ENCODE measurements at places on chromosomes 4 and X.

DNA sequence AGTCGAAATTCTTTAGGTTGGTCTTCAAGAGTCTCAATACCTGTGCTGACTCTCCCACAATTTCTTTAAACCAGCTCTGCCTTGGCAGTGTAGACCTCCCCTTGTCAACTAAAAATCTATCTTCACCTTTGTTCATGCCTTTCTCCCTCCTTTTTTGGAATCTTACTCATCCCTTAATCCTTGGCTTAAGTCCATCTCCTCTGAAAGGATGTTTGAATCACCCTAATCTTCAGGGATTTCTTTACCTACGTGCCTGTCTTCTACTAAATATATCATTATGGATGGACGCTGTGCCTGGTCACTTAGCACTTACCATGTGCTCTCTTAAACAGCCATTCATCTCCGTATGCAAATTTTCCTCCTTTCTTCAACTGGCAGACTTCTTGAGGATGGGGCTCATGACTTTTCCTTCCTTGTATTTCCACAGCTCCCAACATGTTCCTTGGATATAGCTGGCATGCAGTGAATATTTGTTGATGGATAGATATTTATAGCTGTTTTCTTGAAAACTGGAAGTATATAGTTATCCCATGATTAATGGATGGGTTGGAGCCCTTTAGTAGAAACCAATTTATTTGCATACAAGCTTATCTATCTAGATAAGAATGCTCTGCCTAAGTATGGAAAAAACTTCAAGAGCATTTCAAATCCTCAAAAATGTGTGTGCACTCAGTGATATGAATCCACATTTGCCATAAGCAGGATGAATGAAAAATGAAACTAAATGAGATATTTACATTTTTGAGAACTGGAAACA lies 166.6 kb downstream of the SPRY1 start:
- DNase-seq, result no peak

- DNase-seq, result no peak
Observed at GRCh38 chrX:151713849-151714248, 2.0 kb upstream of the FATE1 start.

DNA sequence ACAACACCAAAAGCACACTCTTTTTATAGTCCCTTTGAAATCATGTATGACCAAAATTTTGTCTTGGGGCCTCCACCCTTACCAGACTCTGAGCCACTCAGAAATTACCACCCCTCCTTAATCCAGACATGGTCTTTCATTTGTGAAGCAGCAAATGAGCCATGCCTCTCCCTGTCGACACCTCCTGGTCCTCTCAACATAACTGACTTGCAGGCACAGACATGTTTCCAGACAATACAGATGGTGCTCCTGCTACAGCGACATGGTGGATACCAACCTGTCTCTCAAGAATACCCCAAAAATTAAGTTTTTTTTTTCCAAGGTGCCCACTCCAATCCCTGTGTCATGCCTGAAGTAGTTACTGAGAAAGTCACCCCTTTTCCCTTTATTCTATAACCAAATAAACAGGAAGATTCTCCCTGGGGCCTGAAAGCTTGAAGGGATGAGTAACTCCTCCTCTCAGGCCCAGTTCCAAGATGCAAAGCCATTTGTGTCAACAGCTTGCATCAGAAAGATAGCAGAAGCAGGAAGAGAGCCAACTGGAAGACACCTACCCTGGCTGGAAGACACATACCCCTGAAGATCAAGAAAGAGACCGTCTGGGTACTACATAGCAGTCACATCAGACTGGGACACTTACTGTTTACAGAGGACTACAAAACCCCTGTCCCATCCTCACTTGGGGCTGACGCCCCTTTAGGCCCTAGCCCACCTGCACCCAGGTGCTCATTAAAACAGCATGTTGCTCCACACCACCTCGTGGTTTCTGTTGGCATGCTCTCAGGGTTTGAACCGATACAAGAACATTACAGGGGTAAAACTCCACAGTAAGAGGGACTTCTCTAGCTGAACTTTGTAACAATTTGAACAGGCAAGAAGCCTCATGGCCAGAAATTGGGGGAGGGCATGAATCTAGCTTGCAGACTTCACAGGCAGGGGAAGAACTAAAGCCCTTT lies 5.5 kb upstream of the UGT2B17 start:
- no peak for DNase-seq

DNA sequence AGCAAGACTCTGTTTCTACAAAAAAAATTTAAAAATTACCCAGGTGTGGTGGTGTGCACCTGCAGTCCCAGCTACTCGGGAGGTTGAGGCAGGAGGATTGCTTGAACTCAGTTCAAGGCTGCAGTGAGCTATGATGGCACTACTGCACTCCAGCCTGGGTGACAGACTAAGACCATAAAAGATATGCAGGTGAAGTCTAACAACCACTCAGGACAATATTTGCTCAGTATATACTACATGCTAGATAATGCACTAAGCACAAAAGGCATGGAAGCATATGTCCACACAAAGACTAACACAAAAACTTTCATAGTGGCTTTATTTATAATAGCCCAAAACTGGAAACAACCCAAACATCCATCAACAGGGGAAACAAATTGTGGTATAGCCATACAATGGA lies 57.7 kb upstream of the TXK start:
- no peak for DNase-seq

DNA sequence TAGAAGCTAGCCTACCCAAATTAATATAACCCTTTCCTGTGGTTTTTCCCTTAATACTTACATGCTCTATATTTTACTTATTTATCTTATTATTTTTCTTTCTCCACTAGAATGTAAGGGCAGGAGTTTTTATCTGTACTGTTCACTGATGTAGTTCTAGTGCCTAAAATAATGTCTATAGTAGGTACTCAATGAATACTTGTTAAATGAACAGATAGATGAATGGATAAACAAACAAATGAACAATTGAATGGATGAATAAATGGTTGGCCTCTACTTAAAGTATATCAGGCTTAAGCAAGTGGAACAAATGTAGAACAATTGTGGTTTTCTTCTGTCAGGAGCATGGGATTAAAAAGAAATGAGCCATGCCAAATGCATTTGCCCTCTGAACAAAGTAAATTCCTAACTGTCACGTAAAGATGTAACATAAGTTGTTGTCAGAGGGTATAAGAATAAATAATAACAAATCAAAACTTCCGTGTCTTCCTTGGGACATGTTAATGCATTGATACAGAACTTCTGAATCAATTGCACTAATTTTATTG lies 54.1 kb downstream of the SYTL5 start:
- no peak for DNase-seq

- no peak for DNase-seq
Observed at GRCh38 chr4:1168191-1169101, 3.9 kb downstream of the SPON2 start.

- no peak for DNase-seq
Observed at GRCh38 chr4:6647582-6648230, 7.2 kb downstream of the MRFAP1 start.

GRCh38 chrX:111145878-111146277 lies 49.9 kb downstream of the PAK3 start:
- DNase-seq, result no peak

GRCh38 chrX:120299928-120300327 lies 11.3 kb downstream of the TMEM255A start:
- no peak for DNase-seq

DNA sequence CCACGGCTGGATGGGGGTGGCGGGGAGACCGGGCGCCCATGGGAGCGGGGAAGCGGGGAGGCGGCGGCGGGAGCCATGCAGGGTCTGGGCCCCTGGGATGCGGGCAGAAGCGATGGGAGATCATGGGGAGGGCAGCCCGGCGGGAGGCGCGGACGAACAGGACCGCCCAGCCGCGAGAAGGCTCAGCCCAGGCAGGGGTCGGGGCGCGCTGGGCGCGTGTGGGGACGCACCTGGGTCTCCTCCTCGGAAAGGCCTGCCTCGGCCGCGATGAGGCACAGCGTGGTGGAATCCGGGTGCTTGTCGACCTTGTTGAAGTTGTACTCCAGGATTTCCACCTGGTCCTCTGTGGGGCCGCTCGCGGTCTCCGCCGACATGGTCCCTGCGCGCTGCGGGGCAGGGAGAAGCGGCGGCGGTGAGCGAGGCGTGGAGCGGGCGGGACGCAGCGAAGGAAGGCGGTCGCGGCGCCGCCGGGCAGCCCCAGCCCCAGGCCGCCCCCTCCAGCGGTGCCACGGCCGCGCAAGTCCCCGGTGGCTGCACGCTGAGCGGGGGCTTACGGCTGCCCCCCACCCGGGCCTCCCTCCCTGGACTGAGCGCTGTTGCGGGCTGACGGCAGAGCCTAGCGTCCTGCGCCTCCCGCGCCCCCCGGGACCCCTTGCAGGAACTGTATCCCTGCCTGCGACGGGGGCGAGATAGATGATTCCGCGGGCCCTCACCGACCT lies 25.3 kb downstream of the HOPX start:
- no peak for DNase-seq

GRCh38 chr4:156329779-156330178 lies 376.1 kb upstream of the CTSO start:
- DNase-seq, result no peak

DNA sequence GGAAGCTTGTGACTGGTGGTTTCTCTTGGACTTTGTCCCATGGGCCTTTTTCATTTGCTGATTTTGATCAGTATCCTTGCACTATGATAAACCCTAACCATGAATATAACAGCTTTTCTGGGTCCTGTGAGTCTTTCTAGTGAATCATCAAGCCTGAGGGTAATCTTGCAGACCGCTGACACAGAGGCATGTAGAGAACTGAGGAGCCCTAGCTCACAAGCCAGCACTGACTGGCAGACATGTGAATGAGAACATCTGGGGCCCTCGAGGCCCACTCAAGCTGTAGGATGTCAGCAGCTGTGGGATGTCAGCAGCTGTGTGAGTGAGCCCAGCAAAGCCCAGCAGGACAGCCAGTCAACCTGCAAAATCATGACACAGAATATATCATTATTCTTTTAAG lies 36.7 kb downstream of the HMGB3 start:
- no peak for DNase-seq

DNA sequence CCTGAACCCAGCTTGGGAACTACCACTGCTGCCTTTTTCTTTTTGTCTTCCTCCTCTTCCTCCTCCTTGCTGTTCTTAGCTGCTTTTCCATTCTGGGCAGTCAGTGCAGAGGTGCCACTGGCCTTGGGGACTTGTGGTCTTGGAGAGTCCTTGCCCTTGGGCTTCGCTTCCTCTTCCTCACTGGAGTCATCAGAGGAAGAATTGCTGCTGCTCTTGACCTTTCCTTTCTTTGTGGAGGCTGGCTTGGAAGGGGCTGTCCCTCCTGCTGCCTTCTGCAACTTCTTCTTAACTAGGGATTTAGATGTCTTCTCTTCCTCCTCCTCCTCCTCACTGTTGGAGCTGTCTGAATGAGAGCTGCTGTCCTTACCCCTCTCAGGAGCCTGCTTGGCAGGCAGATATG lies 53.2 kb downstream of the FAM9B start:
- DNase-seq, result no peak

GRCh38 chr4:40335525-40335894 lies 377 bp downstream of the CHRNA9 start:
- no peak for DNase-seq

- DNase-seq, result no peak
Observed at GRCh38 chr4:169922632-169923276, 103.4 kb downstream of the MFAP3L start.

DNA sequence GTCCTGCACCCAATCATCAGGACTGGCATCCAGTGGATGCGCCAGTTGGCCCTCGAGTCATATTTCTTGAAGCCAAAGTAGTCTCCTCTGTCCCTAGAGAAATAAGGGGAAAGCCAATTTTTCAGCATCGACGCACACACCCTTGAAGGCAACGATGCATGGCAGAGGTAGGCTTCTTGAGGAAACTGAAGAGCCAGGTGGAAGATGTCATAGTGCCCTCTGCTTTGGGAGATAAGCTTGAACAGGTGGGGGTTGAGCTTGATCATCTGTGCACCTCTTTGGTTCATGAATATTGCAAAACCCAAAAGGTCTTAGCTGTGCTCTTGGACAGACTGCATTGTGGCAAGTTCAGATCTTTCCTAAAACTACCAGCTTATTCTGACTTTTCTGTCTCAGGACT lies 34.6 kb upstream of the WDR1 start:
- DNase-seq, result no peak

DNA sequence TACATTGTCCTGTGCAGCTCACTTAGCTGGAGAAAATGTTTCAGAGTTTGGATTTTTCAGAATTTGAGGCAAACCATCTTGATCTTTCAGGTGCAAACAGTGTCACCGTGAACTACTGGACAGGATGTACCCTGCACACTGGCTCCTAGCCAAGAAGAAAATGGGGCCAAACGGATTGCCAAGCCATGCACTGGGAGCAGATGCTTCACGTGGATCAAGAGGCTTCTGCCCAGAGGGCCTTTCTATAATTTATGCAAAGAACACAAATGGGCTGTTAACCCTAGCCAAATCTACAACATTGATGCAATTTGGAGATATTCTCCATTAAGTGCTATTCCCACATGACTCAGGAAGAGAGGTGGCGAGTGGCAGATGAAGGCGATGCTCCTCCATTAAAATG lies 46.9 kb upstream of the ATP8A1 start:
- DNase-seq, result no peak

DNA sequence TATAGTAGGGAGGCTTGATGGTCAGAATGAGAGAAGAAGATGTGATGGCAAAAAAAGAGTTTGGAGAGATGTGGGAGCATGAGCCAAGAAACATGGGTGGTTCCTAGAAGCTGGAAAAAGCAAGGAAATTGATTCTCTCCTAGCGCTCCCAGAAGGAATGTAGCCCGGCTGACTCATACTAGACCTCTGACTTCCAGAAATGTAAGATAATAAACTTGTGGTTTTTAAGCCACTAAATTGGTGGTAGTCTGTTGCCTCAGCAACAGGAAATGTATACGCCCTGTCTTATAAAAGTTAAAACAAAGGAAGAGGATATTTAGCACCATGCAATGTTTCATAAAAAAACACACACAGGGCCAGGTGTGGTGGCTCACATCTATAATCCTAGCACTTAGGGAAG lies 182.7 kb upstream of the PCDH7 start:
- no peak for DNase-seq

DNA sequence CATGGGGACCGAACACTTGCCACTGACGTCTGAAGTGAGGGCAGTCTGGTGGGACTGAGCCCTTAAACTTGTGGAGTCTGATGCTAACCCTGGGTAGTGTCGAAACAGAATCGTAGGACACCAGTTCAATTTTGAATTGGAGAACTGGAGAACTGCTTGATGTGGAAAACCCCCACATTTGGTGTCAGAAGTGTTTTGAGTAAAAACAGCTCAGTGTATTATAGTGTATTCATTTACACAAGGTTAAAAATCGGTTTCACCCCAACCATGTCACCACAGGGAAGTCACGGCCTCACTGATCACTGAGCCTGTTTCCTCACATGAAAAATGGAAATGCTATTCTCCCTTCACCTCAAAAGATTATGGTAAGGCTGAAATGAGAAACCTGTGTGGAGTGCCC lies 21.9 kb downstream of the PIN4 start:
- no peak for DNase-seq

DNA sequence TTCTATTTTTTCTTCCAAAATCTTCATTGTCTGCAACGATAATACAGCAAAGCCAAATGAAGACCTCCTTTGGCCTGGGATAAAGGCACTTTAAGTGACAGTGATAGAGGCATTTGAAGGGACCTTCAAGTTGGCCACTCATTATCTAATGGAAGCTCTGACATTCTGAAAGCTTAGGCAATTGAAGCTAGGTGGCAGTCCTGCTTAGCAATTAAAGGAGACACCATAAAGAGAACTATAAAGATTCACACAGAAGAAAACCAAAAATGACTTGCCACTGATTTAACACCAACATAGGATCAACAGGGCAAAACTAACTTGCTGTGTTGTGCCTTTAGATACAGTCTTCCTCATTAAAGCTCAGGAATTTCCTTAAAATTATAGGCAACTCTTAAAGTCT lies 103.3 kb upstream of the TSPAN7 start:
- no peak for DNase-seq

GRCh38 chr4:176593943-176594342 lies 198.8 kb downstream of the VEGFC start:
- no peak for DNase-seq

- no peak for DNase-seq
Observed at GRCh38 chr4:75051431-75051830, 118.5 kb downstream of the PARM1 start.
